Thoracic aorta (tissue), 2 donors: ENCODE measurements at places on chromosomes 2 and 18. TPM values are rescaled to one million over a fixed set of nuclear protein-coding genes. Genes with fewer than 3 reads are reported as not detected.

DNA sequence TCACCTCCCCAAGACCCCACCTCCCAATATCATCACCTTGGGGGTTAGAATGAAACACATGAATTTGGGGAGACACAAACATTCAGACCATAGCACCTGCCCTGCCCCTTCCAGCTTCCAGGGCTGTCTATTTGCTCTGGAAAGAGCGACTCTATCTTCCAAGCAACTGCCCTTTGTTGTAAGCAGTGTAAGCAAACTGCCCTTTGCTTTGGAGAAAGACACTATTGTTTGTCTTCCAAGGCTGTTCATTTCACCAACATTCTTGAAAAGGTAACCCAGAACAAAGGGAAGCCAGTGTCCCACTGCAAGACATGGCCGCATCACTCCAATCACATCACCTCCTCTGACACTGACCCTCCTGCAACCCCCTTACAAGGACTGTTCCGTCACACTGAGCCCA lies 16.9 kb upstream of the SEH1L start:
- no peaks in the 10 kb centered on the region for H3K4me1 ChIP-seq
- no peak for DNase-seq
- H3K27ac ChIP-seq = no peak overlapping the region
- H3K4me3 ChIP-seq = no peak overlapping the region
- no peaks in the 10 kb centered on the region for H3K36me3 ChIP-seq

The HOXD13 gene
- not detected for total RNA-seq

The CRYGC gene
- total RNA-seq = not detected

- no peak for DNase-seq
- no peak overlapping the region for H3K4me3 ChIP-seq
- no peak overlapping the region for H3K27ac ChIP-seq
Measured at GRCh38 chr2:195594248-195594647, 62.8 kb upstream of the SLC39A10 start.

- H3K27me3 ChIP-seq = no peaks in the 10 kb centered on the region
- no peak overlapping the region for H3K4me3 ChIP-seq
- no peaks in the 10 kb centered on the region for H3K36me3 ChIP-seq
- H3K4me1 ChIP-seq = no peaks in the 10 kb centered on the region
- no peak for DNase-seq
- H3K27ac ChIP-seq = no peak overlapping the region
Measured at GRCh38 chr2:222102575-222103349, 196.0 kb downstream of the PAX3 start.

GRCh38 chr2:65129286-65129825 lies 550 bp downstream of the RAB1A start:
- peak overlapping the region; percentile 91 for H3K4me3 ChIP-seq
- H3K27ac ChIP-seq = peak overlapping the region; percentile 99
- peaks cover 41% of the 10 kb centered on the region for H3K4me1 ChIP-seq
- no peaks in the 10 kb centered on the region for H3K27me3 ChIP-seq
- no peak for DNase-seq
- H3K36me3 ChIP-seq = no peaks in the 10 kb centered on the region

DNA sequence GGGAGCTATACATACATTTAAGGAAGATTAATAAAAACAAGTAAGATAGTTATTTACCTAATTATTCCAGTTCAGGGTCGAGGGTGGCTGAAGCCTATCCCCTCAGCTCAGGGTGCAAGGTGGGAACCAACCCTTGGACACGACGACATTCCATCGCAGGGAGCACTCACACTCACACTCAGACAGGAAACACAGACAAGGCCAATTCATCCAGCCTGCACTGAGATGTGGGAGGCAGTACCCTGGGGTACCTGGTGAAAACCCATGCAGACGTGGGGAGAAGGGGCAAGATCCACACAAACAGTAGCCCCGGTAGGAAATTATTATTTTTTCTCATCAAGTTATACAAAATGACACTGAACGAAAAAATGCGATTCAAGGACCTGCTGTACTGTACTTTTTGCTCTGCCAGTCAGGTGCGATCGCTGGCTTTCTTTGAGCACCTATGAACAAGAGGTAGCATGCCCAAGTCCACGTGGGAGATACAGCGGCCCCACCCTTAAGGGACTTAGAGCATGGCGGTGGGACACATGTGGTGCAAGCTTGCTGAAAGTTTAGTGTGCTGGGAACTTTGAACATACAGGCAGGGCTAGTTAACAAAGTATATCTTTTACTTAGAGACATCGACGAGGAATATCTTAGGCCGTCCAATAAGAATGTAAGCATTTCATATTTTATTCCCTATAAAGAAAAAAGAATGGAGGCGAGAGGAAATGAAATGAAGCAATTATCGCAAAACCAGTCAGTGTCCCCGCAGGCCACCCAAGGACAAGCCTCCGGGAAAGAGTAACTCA lies 624 bp downstream of the METTL8 start:
- H3K4me1 ChIP-seq = peaks cover 19% of the 10 kb centered on the region
- no peak for DNase-seq
- peak overlapping the region; percentile 62 for H3K27ac ChIP-seq
- H3K4me3 ChIP-seq = peak overlapping the region; percentile 93
- H3K36me3 ChIP-seq = peaks cover 5% of the 10 kb centered on the region

GRCh38 chr18:5543036-5543680 lies 639 bp downstream of the EPB41L3 start:
- H3K27me3 ChIP-seq = no peaks in the 10 kb centered on the region
- no peaks in the 10 kb centered on the region for H3K36me3 ChIP-seq
- no peaks in the 10 kb centered on the region for H3K4me1 ChIP-seq

The SLC16A14 gene
- 3.0 TPM for total RNA-seq

The MC2R gene
- not detected for total RNA-seq

The C2orf15 gene
- 4.9 TPM for total RNA-seq

DNA sequence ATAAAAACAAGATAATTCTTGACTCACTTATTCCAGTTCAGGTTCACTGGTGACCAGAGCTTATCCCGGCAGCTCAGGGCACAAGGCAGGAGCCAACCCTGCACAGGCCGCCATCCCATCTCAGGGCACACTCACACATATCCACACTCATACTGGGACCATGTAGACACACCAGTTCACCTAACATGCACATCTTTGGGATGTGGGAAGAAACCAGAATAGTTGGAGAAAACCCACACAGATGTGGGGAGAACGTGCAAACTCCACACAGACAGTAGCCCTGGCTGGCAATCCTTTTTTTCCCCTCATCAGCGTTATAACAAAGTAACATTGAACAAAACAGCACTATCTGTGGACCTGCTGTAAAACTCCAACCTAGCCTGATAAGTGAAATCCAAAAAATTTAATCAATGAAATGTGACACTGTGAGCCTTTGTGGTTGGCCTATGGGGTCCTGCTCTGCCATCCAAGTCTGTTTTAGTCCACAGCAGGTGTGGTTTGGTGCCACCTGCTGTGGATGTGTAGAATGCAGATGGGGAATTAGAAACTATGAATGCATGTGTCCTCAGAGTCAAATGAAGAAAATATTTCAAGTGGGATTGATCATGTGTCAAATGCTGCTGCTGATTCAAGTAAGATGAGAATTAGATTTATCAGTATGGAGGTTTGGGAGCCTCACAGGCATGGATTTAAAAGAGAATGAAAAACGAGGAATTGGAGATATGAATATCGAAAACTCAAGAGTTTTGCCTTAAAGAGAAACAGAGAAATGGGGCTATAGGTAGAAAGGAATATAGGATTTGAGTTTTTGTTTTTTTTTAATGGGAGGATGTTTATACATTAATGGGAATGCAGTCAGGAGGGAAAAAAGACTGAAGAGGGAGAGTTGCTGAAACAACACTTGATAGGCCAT lies 47.0 kb downstream of the UGP2 start:
- H3K27ac ChIP-seq = no peak overlapping the region
- DNase-seq = no peak
- H3K4me1 ChIP-seq = no peaks in the 10 kb centered on the region
- H3K36me3 ChIP-seq = peaks cover 26% of the 10 kb centered on the region
- H3K27me3 ChIP-seq = no peaks in the 10 kb centered on the region
- no peak overlapping the region for H3K4me3 ChIP-seq

- H3K27ac ChIP-seq = no peak overlapping the region
- no peaks in the 10 kb centered on the region for H3K36me3 ChIP-seq
- H3K4me3 ChIP-seq = no peak overlapping the region
- no peaks in the 10 kb centered on the region for H3K4me1 ChIP-seq
- no peaks in the 10 kb centered on the region for H3K27me3 ChIP-seq
- DNase-seq = no peak
Measured at GRCh38 chr2:2572393-2573204, 241.5 kb upstream of the MYT1L start.

DNA sequence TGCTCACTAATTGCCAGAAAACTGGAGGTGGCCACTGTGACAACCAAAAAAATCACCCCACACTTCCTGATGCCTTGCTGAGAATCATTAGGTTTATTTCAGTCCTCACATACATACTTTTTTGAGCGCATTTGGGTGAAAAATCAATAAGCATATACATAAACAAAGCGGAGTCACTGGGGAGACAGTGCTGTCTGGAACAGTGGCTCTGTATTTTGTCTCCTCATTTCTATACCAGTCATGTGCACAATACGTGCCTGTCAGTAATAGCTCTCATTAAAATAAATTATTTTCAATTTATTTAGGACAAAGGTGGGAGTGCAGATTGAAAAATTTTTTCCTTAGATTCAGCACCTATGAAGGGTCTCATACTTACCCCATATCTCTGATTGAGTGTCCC lies 48.2 kb downstream of the CXCR4 start:
- no peak for DNase-seq
- no peaks in the 10 kb centered on the region for H3K36me3 ChIP-seq
- no peaks in the 10 kb centered on the region for H3K4me1 ChIP-seq
- no peak overlapping the region for H3K4me3 ChIP-seq
- H3K27me3 ChIP-seq = no peaks in the 10 kb centered on the region

- H3K36me3 ChIP-seq = no peaks in the 10 kb centered on the region
- H3K4me3 ChIP-seq = no peak overlapping the region
- no peak overlapping the region for H3K27ac ChIP-seq
Measured at GRCh38 chr2:72134997-72135800, 12.5 kb downstream of the CYP26B1 start.

The TMEM17 gene
- 2.7 TPM for total RNA-seq

DNA sequence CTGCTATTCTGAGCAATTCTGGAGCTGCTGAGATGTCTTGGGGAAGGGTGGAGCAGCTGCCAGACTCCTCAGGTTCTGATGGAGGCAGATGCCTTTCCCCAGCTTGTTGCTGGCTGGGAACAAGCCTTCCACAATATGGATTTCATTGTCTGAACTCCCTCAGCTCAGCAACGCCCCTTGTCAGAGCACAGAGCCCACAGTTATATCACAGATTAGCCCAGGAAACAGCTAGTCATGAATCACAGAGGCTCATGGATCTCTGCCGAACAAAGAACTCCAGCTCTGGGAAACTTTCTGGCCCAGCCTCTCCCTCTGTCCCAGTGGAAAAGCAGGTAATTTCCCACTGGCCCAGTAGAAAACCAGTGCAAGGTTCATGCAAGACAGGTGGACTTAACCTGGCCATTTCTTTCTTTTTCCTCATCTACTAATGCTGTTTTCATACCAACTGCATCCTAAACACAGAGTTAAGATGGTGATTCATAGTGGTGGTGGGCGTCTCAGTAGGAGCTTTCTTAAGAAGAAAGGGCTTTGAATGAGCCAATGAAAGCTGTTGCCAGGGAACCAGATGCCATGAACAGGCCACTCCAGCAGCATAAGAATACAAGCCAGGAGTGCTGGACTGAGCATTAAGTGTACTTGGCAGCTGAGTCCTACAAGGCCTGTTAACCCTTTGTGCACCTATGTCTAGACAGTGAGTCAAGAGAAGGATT lies 8.7 kb upstream of the KIAA2012 start:
- H3K4me1 ChIP-seq = peaks cover 17% of the 10 kb centered on the region
- no peaks in the 10 kb centered on the region for H3K36me3 ChIP-seq
- no peaks in the 10 kb centered on the region for H3K27me3 ChIP-seq
- H3K4me3 ChIP-seq = no peak overlapping the region
- peak; percentile 19 for DNase-seq

GRCh38 chr18:22493940-22494339 lies 76.2 kb upstream of the CTAGE1 start:
- peaks cover 16% of the 10 kb centered on the region for H3K4me1 ChIP-seq
- H3K27ac ChIP-seq = peak overlapping the region; percentile 89
- H3K36me3 ChIP-seq = no peaks in the 10 kb centered on the region
- H3K27me3 ChIP-seq = no peaks in the 10 kb centered on the region
- no peak for DNase-seq

The RAB11FIP5 gene
- total RNA-seq = 78.8 TPM

DNA sequence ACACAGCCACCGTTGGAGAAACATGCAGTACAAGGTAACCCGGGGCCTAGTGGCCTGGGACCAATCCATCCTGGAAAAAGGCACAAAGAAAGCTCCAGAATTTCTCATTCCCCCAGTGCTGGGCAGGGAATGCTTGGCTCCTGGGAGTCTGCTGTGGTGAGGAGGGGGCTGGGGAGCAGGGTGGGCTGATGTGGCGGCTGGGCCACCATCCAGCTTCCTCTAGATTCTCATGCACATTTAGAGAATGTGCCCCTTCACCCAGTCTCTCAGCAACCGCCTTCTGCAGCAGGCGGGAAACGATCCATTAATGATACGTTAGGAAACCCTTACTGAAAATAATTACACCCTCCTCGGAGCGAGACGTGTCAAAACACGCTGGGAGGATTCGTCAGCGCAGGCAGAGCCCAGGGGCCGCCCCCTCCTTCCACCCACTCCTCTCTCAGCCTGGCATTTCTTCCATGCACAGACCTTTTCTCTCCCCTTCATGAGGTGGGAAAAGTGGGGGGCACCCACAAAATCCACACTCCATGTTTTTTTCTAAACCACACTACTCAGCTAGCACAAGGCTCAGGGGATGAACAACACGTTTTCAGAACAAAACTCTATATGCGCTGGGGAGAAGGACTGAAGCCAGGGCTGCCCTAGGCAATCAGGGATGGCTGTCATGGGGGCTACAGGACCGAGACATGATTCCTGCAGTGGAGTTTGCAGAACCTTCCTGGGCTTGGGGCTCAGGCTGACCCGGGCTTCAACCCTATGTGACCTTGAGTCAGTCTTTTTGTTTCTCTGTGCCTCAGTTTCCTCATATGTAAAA lies 56.1 kb upstream of the SMAD7 start:
- no peaks in the 10 kb centered on the region for H3K36me3 ChIP-seq
- DNase-seq = no peak
- no peak overlapping the region for H3K4me3 ChIP-seq
- no peaks in the 10 kb centered on the region for H3K27me3 ChIP-seq
- H3K4me1 ChIP-seq = no peaks in the 10 kb centered on the region
- H3K27ac ChIP-seq = no peak overlapping the region

The STARD6 gene
- not detected for total RNA-seq

The PER2 gene
- 26.2 TPM for total RNA-seq

GRCh38 chr2:192983173-192983572 lies 788.4 kb upstream of the TMEFF2 start:
- H3K27ac ChIP-seq = no peak overlapping the region
- H3K27me3 ChIP-seq = no peaks in the 10 kb centered on the region
- H3K4me1 ChIP-seq = no peaks in the 10 kb centered on the region
- H3K36me3 ChIP-seq = no peaks in the 10 kb centered on the region
- DNase-seq = no peak
- no peak overlapping the region for H3K4me3 ChIP-seq

- no peak for DNase-seq
- H3K36me3 ChIP-seq = no peaks in the 10 kb centered on the region
- H3K27ac ChIP-seq = no peak overlapping the region
- no peaks in the 10 kb centered on the region for H3K27me3 ChIP-seq
Measured at GRCh38 chr18:52897611-52898484, 557.9 kb downstream of the DCC start.

GRCh38 chr2:75432761-75433361 lies 127.9 kb downstream of the EVA1A start:
- DNase-seq = no peak
- H3K4me1 ChIP-seq = no peaks in the 10 kb centered on the region
- no peak overlapping the region for H3K27ac ChIP-seq

The FZD7 gene
- total RNA-seq = 14.0 TPM

- H3K36me3 ChIP-seq = no peaks in the 10 kb centered on the region
- no peak overlapping the region for H3K27ac ChIP-seq
- no peak for DNase-seq
- H3K27me3 ChIP-seq = no peaks in the 10 kb centered on the region
- no peak overlapping the region for H3K4me3 ChIP-seq
Measured at GRCh38 chr2:213057977-213058376, 93.4 kb downstream of the IKZF2 start.
